ENCODE measurements at places on chromosomes 3 and 15. TPM values are rescaled to one million over a fixed set of nuclear protein-coding genes. Genes with fewer than 3 reads are reported as not detected.

- DNase-seq, result no peak
Observed at GRCh38 chr3:87468235-87468634, 191.9 kb upstream of the POU1F1 start.

DNA sequence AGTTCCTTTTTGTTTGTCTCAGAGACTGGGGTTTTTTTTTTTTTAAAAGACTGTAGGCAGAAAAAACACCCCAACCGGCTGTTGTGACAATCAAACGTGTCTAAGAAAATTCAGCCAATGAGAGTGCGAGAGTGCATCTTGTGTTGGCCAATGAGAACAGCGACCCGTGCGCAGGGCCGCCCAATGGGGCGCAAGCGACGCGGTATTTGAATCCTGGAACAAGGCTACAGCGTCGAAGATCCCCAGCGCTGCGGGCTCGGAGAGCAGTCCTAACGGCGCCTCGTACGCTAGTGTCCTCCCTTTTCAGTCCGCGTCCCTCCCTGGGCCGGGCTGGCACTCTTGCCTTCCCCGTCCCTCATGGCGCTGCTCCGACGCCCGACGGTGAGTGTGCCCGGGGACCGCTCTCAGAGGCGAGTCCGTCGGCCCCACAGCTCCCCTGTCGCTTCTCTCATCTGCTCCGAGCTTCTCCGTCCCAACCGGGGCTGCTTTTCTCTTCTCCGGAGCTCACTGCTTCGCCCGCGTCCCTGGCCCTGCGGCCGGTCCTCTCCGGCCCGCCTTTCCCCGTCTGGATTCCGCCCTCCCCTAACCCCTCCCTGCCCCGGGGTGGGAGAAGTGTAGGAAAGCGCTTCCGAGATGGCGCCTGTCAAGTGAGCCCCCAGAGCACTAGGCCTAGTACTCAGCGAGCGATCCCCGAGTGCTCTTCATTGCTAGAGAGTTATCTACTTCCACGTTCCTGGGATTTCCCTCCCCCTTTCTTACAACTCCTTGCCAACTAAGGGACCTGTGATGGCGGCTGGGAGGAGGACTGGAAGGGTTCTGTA is at the start of gene CCNB2:
Gene CCNB2, plus strand, starts transcription at position 235 of the 821 bp plus-strand sequence. Its CDS starts 123 bp downstream, at position 358.
- peak; percentile 83 for DNase-seq

GRCh38 chr3:17740721-17741141 is 1.7 kb downstream of the TBC1D5 start:
- DNase-seq, result no peak

GRCh38 chr3:46960081-46960701 is 16.4 kb downstream of the CCDC12 start:
- no peak for DNase-seq

- DNase-seq, result no peak
Observed at GRCh38 chr3:101966226-101966625, 116.9 kb downstream of the NFKBIZ start.

- no peak for DNase-seq
Observed at GRCh38 chr15:39597751-39598185, 16.9 kb downstream of the THBS1 start.

Gene TM4SF18
- not detected for total RNA-seq

Gene MEIS2
- not detected for total RNA-seq

Gene IL5RA
- not detected for total RNA-seq

Measured in activated naive CD8-positive, alpha-beta T cell treated with anti-CD3 and anti-CD28 coated beads for 36 hours (primary cell).